BE2C (cell line): ENCODE measurements at places on chromosomes 5 and 9.
A peak's percentile ranks its signal among the peaks of the same experiment; 100 is the strongest.

- DNase-seq: no peak
Observed at GRCh38 chr5:97618721-97619120, 435.7 kb upstream of the RIOK2 start.

DNA sequence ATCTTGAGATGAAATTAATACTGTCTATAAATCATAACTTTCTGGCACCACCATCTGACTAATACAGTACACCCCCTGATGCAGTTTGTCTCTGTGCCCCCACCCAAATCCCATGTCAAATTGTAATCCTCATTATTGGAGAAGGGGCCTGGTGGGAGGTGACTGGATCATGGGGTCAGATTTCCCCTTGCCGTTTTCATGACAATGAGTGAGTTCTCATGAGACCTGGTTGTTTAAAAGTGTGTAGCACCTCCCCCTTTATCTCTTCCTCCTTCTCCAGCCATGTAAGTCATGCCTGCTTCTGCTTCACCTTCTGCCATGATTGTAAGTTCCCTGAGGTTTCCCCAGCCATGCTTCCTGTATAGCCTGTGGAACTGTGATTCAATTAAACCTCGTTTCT, 78.7 kb upstream of the CDH6 start:
- no peak for DNase-seq

GRCh38 chr5:137220523-137220927, 278.6 kb downstream of the SPOCK1 start:
- DNase-seq: peak; percentile 15

DNA sequence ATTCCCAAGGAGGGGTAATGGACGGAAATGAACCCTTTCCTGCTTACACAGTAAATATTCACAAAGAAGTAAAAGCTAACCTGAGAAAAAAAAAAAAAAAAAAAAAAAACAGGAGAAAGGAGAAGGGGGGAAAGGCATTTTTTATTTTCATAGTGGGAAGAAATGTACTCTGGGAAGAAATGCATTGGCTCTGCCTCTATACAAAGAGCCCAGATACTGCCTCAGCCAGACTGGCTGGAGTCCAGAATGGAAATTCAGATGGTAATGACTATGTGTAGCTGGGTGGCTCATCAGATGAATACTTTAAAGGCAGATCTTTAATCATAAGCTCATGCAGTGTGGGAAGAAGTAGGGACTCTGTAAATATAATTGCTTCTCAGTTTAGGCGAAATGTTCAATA, 124.9 kb upstream of the ZNF608 start:
- peak; percentile 36 for DNase-seq

GRCh38 chr9:4334410-4334813, 34.5 kb upstream of the GLIS3 start:
- no peak for DNase-seq

- DNase-seq: no peak
Observed at GRCh38 chr5:8188874-8189565, 320.1 kb downstream of the MTRR start.

GRCh38 chr5:122169350-122170103, 40.2 kb downstream of the ZNF474 start:
- DNase-seq: no peak

- DNase-seq: peak; percentile 53
Observed at GRCh38 chr5:172688349-172689217, 47.5 kb downstream of the NEURL1B start.

DNA sequence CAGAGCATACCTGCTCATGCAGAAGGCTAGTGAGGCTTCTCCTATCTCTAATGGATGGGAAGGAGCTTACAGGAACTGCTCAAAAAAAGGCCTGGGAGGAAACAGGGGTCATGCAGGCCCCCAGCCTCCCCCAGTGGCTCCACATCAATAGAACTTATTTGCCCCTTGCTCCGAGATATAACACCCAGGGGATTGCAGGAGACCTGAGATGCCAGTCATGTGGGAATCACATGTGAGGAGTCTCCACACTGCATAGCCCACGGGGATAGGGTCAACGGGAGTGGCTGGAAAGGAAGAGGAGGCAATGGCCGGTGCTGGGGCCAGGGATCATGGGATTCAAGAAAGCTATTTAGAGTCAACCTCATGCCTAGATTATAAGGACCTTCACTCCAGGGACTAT, 76.2 kb downstream of the NRG2 start:
- no peak for DNase-seq

DNA sequence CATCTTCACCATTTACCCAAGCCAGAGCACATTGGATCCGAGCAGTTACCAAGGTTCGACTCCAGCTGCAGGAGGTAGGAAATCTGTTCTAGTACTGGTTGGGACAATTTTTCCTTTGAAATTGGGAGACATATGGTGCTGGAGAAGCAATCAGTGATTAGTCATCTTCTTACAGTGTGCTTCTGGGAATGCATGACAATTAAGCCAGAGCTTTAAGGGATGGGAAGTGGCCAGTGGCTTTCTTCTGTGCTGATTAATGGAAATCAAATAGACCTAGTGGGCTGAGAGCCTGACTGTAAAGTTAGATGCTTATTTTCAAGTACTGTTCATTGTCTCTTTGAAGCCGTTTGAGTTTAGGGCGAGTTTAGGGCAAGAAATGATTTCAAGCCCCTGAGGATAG, 152.1 kb downstream of the UNC13B start:
- DNase-seq: no peak

DNA sequence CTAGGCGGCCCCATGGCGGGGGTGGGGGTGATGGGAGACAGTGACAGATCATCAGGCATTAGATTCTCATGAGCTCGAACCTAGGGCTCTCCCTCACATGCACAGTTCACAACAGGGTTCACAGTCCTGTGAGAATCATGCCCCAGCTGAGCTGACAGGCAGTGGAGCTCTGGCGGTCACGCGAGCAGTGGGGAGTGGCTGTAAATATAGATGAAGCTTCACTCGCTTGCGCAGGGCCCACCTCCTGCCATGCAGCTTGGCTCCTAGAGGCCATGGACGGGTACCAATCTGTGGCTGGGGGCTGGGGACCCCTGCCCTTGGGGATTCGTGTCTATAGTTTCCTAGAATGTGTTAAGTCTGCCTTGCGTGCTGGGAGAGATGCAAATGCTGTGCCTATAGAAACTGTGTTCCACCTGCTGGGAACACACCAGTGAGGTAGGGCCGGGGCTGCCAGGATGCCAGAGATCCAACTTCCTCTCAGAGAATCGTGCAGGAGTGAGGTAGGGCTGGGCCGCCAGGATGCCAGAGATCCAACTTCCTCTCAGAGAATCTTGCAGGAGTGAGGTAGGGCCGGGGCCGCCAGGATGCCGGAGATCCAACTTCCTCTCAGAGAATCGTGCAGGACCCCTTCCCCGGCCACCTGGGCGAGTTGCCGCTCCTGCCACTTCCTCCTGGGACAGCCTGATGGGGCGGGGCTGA, 14.1 kb upstream of the EXOC3 start:
- no peak for DNase-seq

- no peak for DNase-seq
Observed at GRCh38 chr9:127611603-127611898, 526 bp upstream of the STXBP1 start.

DNA sequence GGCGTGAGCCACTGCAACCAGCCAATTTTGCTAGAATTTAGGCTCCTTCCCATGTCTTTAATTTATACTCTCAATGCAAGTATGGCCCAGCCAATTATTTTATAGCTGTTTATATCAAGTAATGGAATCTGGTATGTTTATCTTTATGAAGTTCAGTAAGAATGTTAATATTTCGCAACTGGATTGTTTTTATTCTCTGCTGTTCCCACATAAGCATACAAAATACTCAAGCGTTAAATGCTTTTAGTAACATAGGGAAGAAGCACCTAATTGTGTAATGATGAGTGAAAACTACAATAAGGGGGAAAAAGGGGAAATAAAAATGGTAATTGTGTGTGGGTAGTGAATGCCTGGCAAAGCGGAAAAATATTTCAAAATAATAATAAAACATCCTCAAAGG, 21.3 kb downstream of the PWWP2A start:
- DNase-seq: no peak

DNA sequence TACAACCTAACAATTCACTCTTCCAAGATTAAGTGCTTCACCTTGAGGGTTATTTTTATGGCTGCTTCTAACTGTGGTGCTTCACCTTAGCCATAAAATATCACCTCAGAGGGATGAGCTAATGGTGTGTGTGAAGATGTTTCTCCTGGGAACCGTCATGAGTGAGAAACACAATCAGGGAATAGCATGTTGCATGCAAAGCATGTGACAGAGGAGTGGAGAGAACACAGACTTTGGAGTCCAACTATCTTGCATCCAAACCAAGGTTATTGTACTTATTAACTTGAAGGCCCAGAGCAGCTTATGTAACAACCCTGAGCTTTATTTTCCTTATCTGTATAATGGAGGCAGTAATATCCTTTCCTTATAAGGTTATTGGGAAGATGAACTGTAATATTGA, 1089.0 kb upstream of the DMAC1 start:
- no peak for DNase-seq

DNA sequence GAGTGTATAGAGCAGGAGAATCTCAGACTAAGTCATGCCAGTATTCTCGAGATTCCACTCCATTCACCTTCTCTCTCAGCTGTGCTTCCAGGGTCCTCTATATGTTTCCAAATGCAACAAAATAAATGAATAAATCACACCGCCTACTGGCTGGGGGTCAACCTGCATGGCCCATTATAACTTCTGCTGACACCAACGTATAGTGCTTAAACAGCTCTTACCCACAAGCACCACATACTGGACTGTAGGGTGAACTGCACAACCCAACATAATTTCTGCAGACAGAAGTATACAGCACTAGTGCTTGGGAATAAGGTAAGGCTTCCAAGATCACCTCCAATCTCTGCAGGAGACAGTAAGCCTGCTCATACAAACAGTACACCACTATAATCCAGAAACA, 33.1 kb upstream of the HTR4 start:
- peak; percentile 66 for DNase-seq

DNA sequence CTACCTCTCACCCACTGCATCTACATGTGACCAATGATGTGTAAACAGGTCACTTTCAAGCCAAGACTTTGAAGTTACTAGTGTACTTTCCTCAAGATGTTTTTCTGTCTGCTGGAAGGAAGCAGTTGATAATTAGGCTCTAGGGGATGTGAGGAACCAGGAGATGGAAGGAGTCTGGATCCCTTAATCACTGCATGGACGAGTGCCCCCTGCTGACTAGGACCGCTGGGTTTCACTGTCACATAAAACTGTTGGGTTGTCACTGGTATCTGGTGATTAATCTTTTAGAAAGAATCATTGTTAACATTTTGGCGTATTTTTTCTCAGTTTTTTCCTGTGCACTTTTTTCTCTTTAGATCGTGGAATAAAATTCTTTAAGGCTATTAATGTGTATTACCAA, 79.5 kb downstream of the SREK1 start:
- peak; percentile 27 for DNase-seq

DNA sequence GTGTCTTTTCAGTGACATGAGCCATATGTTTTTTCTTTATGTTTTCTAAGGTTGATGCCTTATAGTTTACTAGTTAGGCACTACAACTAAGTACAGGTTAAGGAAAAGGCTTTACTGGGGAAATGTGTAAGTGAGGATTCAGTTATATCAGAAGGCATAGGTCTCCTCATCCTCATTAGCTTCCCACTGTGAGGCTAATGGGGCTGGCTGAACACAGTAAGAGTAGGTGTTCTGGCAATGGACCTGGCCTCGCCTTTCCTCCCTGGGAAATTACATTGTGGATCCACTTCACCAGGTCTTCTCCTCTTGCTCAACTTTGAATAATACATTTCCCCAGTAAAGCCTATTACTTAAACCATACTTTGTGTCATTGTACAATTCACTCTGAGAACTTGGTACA, 225.5 kb downstream of the PTPRD start:
- DNase-seq: no peak

GRCh38 chr5:1847056-1847455, 35.7 kb downstream of the IRX4 start:
- DNase-seq: no peak

- DNase-seq: no peak
Observed at GRCh38 chr9:124502711-124503702, 4.2 kb downstream of the NR5A1 start.

GRCh38 chr5:151699071-151699901, 12.6 kb upstream of the SPARC start:
- no peak for DNase-seq

GRCh38 chr9:111904891-111905291, 8.3 kb downstream of the UGCG start:
- DNase-seq: no peak

DNA sequence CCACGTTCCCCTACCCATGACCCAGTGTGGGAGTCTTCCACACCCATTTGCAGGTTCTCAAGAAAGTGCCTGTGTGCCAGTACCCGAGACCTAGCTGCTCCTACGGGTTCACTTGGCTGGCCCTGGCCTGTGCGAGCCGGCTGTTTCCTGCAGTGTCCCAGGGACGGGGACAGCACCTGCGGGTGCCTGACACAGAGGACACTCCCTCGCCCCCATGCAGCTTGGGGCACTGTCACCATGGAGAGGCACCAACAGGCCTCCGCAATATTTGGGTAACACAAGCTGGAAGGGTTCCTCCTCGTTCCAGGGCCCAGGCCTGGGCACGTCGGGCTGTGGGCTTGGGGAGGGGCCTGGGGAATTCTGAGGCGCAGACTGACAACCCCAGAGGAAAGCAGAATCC, 41.4 kb downstream of the DUSP1 start:
- no peak for DNase-seq

DNA sequence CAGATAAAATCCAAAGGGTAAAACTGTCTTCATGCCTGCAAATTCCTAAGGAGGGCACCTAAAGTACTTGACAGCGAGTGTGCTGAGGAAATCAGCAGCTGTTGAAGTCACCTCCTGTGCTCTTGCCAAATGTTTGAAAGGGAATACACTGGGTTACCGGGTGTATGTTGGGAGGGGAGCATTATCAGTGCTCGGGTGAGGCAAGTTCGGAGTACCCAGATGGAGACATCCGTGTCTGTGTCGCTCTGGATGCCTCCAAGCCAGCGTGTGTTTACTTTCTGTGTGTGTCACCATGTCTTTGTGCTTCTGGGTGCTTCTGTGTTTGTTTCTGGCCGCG, 727 bp upstream of the ADRB2 start:
- no peak for DNase-seq

DNA sequence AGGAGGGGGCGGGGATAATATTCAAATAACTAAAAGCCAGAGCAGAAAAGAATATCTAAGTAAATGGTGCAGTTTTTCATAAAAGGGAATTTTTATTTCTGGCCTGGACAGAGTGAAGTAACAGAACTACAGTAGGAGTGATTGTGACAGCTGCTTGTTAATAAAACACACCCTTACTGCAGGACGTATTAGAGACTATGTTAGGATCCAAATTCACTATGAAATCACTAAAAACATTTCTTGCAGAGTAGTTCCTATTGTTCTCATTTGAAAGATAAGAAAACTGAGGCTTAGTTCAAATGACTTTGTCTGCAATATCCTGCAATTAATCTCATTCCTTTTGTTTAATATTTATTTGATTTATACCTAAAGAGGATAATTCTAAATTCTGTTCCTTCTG, 39.5 kb downstream of the FAM174A start:
- DNase-seq: no peak

GRCh38 chr5:170141636-170142035, 35.9 kb downstream of the FOXI1 start:
- DNase-seq: no peak

DNA sequence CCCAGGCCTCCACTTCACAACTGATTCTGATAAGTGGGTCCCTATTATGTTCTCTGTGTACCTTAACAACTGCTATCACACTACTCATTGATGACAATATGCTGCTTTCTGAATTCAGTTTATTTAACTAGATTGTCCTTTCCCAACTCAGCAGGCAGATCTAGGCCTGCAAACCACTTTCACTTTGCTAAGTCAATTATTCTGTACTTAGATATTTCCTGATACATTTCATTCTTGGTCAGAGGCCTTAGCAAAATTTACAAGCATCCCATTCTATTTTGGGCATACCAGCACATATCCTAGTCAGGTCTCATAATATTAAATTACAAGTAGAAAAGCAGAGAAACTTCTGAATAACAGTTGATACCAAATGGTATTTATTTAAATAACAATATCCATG, 235.7 kb upstream of the HAPLN1 start:
- DNase-seq: no peak
